ENCODE measurements at places on chromosomes 2 and 18.

DNA sequence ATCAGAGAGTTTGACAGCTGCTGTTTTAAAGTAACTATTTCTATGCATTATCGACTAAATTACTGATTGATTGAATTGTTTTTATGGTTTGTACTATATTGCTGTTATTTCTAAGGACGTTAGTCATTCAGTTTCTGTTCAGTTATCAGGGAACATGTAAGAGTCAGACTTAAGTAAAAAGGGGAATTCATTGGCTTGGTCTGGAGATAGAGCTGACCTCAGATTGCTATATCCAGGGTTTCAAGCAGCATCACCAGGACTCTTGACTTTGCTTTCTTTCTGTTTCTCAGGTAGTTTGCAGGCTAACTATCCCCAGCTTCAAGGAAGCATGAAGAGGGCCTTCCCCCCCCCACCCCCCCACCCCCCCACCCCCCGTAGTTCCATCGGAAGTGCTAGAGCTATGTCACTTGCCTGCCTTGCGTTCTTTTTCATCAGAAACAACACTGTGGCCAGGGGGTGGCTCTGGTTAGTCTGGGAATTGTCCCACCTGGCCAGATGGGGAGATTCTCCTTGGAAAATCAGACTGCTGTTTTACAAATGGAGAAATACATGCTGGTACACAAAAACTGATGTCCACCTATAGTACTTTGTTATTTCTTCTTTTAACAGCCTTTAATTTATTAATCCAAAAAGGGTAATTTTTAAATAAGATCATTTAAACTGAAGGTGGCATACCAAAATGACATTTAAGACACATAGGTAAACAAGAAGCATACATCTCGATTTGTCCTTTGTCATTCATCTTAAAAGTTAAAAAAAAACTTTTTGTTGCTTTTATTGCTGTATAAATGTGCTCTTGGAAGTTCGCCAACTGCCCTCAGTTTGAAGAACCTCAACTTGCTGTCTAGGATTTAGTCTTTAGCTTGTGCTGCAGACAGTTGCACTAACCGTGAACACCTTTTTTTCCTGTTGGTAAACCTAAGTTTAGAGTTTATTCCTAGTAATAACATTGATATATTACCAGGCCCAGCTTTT is 9.4 kb downstream of the SMAD4 start:
- DNase-seq = no peak

DNA sequence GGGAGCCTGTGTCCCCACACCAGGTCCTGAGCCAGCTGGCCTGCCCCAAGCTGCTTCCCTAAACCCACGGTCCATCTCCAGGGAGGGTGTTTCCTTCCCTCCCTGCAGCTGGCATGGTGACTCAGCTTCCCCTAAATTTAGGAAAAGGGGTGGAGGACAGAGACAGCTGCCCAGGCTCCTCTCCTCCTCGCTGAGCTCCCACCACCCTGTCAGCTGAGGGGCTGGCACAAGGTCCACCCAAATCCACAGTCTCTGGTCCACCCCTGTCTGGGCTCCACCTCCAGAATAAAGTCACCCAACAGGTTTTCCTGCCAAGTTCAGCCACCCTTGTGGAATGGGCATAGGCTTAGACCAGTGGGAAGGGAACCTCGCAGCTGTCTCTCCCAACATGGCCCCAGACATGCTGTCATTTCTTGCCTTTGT is 156.5 kb downstream of the TNS1 start:
- no peak for DNase-seq

DNA sequence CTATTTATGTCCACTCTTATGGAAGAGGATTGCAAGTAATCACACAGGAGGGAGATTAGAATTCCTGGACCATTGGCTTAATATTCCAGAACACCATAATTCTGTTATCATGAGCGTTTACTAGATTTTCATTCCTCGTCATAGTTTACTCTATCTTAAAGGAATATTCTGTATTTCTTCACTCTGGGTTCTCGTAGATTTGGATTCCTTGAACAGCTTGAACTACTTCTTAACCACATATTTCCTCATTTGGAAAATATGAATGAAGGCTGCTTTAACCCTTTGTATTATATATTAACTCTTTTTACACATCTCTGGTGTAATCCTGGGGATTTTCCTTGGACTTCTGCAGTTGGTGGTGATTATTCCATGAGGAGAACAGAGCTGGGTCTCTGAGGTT is 46.3 kb upstream of the CCBE1 start:
- DNase-seq = no peak

- DNase-seq = no peak
Observed at GRCh38 chr2:207164006-207164831, 1.5 kb downstream of the KLF7 start.

DNA sequence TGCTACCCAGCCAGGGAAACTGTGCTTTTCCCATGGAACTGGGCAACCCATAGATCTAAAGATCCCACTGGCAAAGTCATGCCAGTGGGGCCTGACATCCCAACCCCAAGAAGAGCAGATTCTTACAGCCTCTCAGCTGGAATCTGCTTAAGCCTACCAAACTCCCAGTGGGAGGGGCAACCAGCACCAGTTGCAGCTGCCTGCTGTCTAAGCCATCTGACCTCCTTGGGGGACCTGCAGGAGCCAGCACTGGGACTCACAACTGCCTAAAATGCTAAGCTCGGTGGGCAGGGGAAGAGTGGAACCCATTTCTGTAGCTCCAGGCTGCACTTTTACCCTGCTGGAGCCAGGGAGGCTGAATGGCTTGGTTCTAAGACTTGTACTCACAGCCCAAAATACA is 770.7 kb upstream of the SLC8A1 start:
- DNase-seq = no peak

- no peak for DNase-seq
Observed at GRCh38 chr2:28828382-28828781, 17.7 kb downstream of the SPDYA start.

- DNase-seq = no peak
Observed at GRCh38 chr18:12554796-12555388, 103.0 kb downstream of the SPIRE1 start.

DNA sequence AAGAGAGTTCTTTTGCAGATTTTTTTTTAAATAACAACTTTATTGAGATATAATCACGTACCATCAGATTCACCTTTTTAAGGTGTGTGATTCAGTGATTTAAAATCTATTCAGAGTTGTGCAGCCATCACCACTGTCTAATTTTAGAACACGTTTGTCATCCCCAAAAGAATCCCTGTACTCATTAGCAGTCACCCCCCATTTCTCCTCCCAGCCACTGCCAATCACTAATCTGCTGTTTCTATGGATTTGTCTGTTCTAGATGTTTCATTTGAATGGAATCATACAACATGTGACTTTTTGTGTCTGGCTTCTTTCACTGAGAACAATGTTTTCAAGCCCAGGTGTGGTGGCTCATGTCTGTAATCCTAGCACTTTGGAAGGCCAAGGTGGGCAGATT is 55.4 kb upstream of the RAPH1 start:
- DNase-seq = no peak

GRCh38 chr18:58288921-58289797 is 245.1 kb downstream of the NEDD4L start:
- DNase-seq = no peak

DNA sequence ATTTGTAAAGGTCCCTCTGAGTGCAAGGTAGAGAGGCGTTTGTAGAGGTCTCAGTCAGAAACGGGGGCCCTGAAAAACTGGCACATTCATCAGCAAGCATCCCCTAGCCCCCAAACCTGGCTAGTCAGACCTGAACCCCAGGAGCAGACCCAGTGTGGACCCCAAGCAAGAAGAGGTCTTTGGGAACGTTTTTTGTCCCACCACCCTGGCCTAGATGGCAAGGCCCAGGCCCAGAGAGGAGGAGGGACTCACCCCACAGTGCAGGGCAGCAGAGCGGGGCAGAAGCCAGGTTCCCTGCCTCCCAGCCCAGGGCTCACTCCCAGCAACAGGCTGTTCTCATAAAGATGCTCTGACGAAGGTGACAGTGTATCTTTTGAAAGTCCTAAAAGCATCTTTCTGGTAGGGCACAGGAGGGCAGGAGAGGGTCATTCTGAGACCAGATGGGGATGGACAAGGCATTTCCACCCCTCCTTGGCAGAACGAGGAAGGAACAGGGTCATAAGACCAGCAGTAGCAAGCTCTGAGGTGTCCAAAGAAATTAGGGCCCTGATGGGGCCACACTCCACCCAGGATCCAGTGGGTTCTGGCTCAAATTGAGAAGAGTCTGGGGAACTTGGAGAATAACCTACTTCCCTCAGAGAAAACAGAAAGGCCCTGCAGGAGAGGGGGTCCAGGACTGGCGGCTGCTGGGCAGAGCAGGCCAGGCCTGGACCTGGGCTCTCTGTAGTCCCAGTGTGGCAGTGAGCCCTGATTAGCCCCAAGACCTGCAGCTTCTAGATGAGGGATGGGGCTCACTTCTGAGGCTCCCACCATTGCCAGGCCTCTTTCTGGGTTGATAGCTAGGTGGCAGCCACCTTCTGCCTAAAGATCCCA is 18.2 kb downstream of the ADRA2B start:
- no peak for DNase-seq

GRCh38 chr18:38752430-38752829 is 1186.8 kb upstream of the CELF4 start:
- no peak for DNase-seq

DNA sequence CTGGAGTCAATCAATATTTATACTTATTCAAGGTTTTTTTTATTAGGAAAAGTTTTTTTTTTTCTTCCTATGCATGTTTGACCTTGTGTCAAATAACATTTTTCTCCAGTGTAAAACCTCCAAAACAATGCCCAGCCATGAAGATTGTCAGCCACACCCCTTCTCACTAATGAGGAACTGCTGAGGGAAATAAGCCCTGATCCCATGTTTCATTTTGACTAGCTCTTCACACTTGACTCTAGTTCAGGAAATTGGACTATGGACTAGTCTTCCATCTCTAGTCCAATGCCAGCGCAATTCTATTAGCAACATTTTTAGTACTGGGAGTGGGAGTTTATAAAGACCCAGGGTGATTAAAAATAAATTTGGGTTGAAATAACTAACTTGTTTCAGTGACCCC is 275.6 kb upstream of the CXCR4 start:
- DNase-seq = no peak

- DNase-seq = no peak
Observed at GRCh38 chr2:215136669-215137328, 1.6 kb downstream of the ABCA12 start.

DNA sequence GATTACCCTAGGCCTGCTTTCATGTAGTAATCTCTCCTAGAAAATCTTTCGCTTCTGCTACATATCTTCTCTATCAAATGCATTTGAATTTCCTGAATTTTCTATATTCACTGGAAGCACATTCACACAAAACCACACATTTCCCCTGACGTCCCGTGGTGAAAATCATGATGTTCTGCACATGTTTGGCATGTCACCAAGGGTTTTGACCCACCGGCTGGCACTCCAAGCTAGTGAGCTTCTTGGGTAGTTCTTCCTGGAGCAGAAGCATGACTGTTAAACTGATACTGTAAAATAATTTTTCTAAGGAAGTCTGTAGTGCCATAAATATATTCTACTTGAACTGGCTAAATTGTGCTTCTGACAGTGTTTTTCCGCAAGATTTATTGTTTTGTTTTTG is 510.1 kb upstream of the SLC8A1 start:
- DNase-seq = no peak

GRCh38 chr2:100278986-100279385 is 43.3 kb downstream of the LONRF2 start:
- no peak for DNase-seq

DNA sequence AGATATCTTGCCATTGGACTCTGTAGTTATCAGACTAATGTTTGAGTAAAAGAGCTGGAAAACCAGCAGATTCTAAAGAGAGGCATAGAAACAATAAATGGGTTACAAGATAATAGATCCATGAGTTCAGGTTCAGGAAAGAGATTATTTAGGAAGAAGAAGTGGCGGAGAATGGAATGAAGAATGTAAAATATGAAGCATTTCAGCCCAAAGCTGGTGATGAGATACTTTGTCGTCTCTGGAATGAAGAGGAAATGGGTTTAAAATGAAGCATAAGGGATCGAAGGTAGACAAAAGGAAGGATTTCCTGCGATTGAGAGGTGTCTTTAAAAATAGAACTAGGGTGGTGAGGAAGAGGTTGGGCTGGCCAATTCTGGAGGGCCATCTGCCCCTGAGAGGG is 36.6 kb downstream of the BCL11A start:
- DNase-seq = no peak

DNA sequence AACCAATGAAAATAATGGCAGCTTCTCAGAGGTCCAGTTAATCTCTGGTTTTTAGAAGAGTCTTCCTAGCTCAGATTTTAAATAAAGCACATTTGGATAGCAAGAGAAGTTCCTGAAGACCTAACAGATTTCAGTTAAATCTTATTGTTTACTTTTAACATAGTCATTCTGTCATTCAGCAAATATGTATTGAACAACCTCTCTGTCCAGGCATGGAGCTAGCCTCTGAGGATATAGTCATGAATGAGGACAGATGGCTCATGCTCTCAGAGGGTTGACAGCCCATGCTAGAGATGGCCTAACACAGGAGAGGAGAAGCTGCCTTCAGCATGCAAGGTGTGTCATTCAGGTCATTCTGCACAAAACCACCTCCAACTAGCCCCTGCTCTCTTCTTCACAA is 6.2 kb downstream of the CCBE1 start:
- DNase-seq = no peak

GRCh38 chr2:120064664-120065063 is 51.8 kb downstream of the EPB41L5 start:
- DNase-seq = no peak
